Stomach (tissue), 19 donors: ENCODE measurements at places on chromosomes 6 and 20. TPM values are rescaled to one million over a fixed set of nuclear protein-coding genes. Genes with fewer than 3 reads are reported as not detected.

GRCh38 chr6:138772596-138773176, 883 bp upstream of the CCDC28A start:
- DNase-seq: peak; percentile 24
- peaks cover 20% of the 10 kb centered on the region for H3K36me3 ChIP-seq
- H3K4me3 ChIP-seq: peak overlapping the region; percentile 88
- H3K4me1 ChIP-seq: peaks cover 28% of the 10 kb centered on the region
- H3K27me3 ChIP-seq: no peaks in the 10 kb centered on the region
- peak overlapping the region; percentile 95 for H3K27ac ChIP-seq

GRCh38 chr6:79246891-79247290, 12.4 kb upstream of the HMGN3 start:
- DNase-seq: no peak
- no peaks in the 10 kb centered on the region for H3K36me3 ChIP-seq
- H3K27me3 ChIP-seq: no peaks in the 10 kb centered on the region
- no peak overlapping the region for H3K4me3 ChIP-seq
- no peak overlapping the region for H3K27ac ChIP-seq

DNA sequence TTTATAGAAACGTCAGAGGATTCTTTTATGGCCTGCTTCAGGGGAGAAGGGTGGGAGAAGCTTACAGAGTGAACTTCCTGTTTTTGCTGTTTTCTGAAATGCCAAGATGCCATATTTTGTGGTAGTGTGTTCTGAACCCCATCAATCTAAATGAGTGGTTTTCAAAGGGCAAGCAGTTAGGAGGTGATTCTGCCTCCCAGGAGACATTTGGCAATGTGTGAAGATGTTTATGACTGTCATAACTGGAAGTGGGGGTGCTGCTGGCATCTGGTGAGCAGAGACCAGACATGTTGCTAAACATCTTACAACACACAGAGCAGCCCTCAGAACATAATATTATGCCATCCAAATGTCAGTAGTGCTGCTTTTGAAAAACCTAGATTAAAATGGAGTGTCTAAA, 6.0 kb upstream of the PRL start:
- no peaks in the 10 kb centered on the region for H3K4me1 ChIP-seq
- H3K27me3 ChIP-seq: no peaks in the 10 kb centered on the region
- no peak for DNase-seq
- no peaks in the 10 kb centered on the region for H3K36me3 ChIP-seq
- no peak overlapping the region for H3K4me3 ChIP-seq

The PACRG gene
- total RNA-seq: not detected

DNA sequence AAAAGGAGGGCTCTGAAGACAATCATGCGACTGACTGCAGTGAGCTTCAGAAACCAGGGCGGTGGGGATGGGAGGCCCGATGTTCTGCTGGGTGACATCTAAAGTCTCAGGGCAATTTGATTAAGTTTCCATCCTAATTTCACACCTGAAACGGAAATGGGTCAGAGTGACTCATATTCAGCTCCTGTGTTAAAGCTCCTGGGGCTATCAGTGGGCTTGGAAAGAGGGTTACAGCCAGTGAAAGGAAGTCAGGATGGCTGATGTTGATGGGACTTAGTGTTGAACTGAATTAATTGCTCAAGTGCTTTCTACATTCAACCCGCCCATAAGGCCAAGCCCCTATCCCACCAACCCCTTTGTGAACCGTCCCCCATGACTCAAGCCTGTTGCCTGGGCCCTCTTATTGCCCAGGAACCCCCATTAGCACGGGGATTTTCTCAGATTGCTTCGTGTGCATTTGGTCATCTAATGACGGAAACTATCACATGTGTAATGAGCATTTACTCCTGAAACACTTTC, 47.1 kb upstream of the TBC1D7 start:
- no peaks in the 10 kb centered on the region for H3K27me3 ChIP-seq
- H3K27ac ChIP-seq: no peak overlapping the region
- peaks cover 13% of the 10 kb centered on the region for H3K4me1 ChIP-seq

The UBD gene
- total RNA-seq: 4.2 TPM
